HFF-Myc (cell line): ENCODE measurements at places on chromosomes 4 and X.
A peak's percentile ranks its signal among the peaks of the same experiment; 100 is the strongest.

DNA sequence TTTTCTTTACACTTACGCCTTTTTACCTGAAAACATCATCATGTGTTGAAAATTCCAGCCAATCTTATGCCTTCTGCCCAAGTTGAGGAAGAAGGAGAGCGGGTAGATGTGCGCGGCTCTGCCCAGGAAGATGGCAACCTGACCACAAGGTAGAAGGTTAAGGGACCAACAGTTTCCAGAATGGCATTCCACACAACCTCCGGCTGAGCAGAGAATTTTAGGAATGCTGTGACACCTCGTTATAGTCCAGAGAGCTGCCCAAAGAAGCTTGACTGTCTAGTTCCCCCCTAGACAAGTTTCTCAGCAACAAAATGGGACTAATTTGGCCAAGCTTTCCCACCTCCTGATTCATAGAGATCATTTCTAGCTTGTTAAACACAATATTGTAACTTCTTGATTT is 75.1 kb downstream of the CHST7 start:
- DNase-seq, result no peak

GRCh38 chrX:112731793-112732192 is 52.1 kb upstream of the LHFPL1 start:
- no peak for DNase-seq

DNA sequence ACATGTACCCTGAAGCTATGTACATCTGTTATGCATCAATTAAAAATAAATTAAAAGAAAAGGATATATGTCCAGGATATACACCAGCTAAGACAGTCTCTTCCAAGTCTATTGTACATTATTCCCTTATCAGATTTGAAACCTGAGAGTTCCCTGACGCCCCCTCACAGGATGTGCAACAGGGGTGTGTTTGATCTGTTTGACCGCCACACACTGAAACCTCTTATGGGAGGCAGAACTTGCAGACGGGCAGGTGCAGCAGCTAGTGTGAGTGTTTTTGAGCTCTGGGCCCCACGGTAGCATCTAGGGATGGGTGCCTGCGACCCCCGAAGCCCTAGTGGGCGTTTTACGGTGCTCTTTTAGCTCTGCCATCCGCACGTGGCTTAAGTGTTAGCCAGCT is 4.7 kb downstream of the XG start:
- no peak for DNase-seq

- DNase-seq, result no peak
These were observed 208.7 kb downstream of the PDGFC start for GRCh38 chr4:156762851-156763250.

DNA sequence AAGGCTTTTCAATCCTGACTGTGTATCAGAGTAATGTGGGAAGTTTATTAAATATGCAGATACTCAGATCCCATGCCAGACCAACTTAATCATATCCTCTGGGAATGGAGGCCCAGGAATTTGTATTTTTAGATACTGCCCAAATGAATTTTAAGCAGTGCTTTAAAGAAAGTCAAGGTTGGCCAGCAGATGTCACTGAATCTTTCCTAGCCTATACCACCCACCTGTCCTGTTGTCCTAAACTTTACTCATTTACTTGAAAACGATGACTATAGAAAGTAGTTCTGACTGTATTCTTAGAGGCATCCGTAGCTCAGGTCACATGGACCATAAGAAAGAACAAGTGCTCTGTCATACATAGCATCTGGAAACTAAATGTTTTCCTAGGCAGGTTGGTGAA is 79.9 kb downstream of the AMOT start:
- no peak for DNase-seq

DNA sequence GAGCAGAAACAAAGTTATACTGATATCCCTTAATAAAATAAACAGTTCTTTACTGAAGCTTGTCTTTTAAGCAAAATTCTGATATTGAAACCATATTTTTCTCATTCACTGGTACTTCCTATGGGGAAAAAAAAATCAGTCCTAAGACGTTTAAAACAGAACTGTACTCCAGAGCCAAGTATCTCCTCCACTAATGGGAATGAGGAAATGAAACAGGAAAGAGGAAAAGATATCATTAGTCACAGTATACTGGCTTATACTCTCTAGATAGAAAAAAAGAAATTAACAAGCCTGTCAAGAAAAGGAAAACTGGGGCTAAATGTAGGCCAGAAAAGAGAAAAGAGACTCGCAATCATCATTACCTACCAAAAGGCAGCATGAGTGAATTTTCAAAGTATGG is 252.7 kb downstream of the CENPC start:
- no peak for DNase-seq

GRCh38 chr4:22991576-22991975 is 298.8 kb downstream of the GBA3 start:
- no peak for DNase-seq

DNA sequence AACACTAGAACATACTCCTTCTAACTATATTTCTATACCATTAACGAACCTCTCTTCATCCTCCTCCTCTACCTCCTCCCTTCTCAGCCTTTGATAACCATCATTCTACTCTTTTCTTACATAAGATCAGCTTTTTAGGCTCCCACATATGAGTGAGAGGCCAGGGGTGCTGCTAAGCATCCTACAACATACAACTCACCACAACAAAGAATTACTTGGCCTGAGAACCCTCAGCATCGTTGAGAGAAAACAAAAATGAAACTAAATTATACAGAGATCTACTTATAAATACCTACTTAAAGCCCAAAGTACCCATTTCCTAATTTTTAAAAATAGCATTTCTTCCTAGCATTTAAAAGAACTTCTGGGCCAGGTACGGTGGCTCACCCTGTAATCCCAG is 77.7 kb downstream of the CC2D2A start:
- DNase-seq, result no peak

- DNase-seq, result no peak
These were observed 109.4 kb upstream of the PACRGL start for GRCh38 chr4:20590849-20591248.

- DNase-seq, result no peak
These were observed 167.3 kb upstream of the GRID2 start for GRCh38 chr4:92136434-92136833.

DNA sequence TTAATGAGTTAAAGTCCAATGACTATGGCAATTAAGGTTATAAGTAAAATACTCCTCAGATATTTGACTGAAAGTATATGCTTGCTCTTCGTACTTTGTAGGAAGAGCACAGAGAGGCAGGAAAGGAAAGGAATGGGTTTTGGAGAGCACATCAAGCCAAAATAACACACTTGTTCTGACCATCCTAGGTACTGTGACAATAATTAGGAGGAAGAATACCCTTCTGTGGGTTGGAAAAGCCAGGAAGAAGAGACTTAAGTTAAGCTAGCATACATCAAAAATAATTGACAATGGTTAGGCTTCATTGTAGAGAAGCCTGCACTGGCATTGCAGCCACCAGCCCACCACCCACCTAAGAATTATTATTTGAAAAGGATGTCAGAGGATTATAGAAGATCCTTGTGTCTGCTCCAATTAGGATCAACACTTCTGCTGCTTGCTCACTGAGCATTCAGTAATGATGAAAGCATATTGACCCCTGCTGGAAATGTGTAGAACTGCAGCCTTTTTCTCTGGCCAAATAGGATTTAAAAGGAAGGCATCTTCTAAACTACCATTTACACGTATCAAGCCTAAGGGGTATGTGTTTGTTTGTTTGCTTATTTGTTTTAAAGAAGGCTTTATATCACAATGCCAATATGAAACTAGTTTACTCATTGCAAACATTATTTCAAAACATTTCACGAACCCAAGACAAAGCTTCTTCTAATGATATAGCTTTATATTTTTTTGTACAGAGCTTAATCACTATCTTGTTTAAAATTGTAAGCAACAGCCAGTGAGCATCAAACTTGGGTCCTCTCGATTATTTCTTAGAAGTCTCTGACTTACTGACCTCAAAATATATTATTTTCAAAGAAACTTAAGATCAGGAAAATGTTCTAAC is 286.2 kb upstream of the TET2 start:
- DNase-seq, result peak; percentile 24

GRCh38 chrX:118864063-118864635 is 40.5 kb downstream of the ZCCHC12 start:
- DNase-seq, result no peak

DNA sequence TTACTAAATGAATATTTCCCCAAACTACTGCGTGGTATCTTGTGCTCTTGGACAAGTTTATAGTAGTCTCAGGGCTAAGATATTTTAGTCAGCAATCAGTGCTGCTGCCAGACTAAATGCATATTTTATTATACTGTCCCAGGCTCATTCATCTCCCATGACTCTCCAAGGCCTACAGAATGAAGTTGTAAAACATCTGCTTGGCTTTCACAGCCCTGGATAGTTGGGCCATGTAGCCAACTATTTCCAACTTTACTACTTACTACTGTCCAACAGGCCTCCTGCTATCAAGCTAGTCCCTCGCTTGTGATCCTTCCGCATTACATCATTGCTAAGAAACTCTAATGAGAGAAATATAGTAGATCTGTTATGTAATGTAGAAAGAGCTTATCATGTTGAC is 31.4 kb downstream of the MAGEB16 start:
- no peak for DNase-seq
